ENCODE measurements at places on chromosomes 13 and 19.

DNA sequence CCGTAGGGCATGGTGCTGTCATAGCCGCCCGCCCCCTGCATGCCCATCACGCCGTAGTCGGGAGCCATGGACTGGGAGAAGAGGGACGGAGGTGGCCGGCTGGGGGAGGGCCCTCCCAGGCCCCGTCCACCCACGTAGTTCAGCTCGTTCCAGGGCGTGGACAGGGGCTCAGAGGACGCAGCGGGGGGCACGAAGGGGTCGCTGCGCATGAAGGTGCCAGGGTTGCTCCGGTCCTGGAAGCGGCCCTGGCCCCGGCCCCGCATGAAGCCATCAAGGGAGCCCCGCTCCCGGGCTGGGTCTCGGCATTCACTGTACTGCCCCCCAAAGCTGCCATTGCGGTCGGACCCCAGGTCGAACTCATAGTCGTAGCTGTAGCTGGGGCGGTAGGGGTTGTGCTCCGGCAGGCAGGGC, 6.7 kb downstream of the AKAP8 start:
- DNase-seq: no peak

DNA sequence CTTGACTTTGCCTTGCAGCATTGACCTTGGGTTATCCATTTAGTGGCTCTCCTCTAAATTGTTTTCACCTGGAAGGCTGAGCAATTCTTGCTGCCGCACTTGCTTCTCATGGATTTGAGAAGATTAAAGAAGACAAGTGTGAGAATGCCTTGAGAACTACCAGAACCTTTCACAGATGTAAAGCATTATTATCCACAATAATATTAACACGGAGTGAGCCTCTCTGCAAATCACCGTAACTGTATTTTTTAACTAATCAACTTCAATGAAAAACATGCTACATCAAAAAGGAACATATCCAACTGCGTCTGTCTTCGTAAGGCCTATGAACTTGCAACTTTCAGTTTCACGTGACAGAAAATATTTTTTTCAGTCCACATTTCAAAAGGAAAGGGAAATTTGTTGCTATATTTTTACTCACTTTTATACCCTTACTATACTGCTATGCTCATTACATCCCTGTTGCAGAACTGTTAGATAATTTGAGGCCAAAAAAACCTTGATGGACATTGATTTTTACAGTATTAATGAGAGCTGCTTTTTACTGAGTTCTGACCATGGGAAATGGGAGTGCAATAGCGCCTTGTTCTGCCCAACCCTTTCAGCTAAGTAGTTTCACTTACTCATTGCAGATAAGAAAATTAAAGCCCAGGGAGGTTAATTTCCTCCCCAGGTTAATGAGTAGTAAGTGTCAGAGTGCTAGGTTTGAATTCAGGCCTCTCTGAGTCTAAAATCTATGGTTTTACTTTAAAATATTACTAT, 93.8 kb upstream of the RAP2A start:
- DNase-seq: no peak

GRCh38 chr19:9981406-9982260, 28.7 kb downstream of the COL5A3 start:
- no peak for DNase-seq

- no peak for DNase-seq
Measured at GRCh38 chr19:35689836-35690235, 14.5 kb upstream of the ZBTB32 start.

DNA sequence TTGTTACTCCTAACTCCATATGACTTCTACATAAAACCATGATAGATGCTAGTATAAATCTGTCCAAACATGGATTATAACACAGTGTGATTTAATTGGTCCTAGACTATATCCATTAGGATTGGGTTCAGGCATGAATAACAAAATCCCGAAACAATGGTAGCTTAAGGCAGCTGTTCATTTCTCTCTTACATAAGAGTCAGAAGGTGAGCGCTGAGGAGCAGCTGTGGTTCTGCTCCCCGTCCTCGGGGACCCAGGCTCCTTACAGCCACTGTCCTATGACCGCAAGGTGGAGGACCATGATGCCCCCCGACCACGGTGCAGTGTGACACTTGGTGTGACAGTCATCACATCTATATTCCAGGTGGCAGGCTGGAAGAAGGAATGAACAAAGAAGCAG, 145.8 kb downstream of the SLC7A1 start:
- no peak for DNase-seq

DNA sequence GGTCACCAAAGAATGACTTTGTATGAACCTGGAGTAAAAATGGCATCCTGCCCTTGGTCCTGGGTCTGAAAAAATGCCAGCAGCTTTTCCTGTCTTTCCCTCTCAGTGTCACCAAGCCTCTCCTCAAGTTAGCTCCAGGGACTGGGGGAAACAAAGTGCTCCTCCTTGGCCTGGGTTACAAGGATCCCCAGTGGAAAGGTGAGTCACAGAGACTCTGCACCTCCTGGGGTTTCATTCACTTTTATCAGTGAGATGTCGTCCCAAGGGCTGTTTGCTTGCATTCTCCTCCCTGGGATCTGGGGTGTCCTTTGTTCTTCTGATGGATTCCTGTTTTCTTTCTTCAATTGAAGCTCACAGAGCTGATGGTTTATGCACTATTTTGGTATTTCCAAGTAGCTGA, 93.2 kb upstream of the CSNK1A1L start:
- no peak for DNase-seq

GRCh38 chr19:4844348-4845179, 13.1 kb upstream of the TICAM1 start:
- DNase-seq: no peak

GRCh38 chr19:54955376-54955775, 8.0 kb upstream of the NLRP7 start:
- no peak for DNase-seq

DNA sequence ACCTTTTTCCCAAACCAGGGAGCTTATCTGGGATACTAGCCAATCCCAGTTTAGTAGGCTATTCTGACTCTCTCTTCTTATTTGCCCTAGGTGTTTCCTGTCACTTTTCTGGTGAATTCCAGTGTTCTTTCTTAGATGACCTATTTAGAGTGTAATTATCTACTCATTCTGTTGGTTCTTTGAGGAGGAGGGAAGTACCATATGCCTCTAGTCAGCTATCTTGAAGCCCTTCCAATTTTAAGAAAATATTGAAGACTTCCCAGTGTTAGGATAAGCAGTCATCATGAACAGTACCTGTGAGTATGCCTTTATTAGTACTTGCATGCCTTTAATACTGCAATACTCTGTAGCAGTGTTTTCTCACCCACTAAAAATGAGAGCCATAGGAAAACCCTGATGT, 724.3 kb upstream of the SLITRK1 start:
- no peak for DNase-seq

DNA sequence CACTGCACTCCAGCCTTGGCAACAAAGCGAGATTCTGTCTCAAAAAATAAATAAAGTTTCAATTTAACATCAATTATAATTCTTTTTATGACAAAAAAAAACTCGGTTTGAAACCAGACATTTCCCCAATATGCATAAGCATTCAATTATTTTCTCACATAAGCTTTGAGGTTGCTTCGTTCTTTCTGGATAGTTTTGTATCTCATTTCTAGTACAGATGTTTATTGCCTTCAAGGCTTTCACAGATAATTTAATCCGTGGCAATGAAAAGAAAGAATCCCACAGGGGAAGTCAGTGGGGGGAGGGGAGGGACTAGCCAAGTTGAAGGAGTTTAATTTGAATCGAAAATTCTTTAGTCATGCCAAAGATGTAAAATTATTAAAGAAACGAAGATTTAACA, 29.6 kb upstream of the TSC22D1 start:
- DNase-seq: no peak

DNA sequence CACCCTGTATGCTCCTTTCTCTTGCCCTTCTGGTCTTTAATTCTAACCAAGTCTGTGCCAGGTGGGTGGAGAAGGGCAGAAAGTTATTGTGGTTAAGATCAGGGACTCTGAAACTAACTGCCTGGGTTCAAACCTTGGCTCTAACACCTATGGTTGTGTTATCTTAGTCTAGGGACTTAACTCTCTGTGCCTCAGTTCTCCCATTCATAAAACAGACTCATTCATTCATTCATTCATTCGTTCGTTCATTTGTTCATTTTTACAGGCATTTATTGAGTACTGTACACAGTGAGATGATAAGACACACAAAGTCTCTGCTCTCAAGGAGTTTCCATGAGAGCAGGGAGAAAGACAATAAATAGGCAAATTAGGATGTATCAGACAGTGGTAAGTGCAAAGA, 30.1 kb downstream of the SOX21 start:
- DNase-seq: no peak

- no peak for DNase-seq
Measured at GRCh38 chr13:32228330-32229041, 86.7 kb downstream of the ZAR1L start.

- DNase-seq: no peak
Measured at GRCh38 chr13:43884222-43884621, 4.5 kb downstream of the LACC1 start.

GRCh38 chr19:29404951-29405727, 120.7 kb upstream of the VSTM2B start:
- DNase-seq: no peak

GRCh38 chr19:38433268-38433733, at the start of gene RYR1:
RYR1 (plus strand) TSS chr19:38433691; CDS start chr19:38433830, 139 bp downstream.
- DNase-seq: no peak

DNA sequence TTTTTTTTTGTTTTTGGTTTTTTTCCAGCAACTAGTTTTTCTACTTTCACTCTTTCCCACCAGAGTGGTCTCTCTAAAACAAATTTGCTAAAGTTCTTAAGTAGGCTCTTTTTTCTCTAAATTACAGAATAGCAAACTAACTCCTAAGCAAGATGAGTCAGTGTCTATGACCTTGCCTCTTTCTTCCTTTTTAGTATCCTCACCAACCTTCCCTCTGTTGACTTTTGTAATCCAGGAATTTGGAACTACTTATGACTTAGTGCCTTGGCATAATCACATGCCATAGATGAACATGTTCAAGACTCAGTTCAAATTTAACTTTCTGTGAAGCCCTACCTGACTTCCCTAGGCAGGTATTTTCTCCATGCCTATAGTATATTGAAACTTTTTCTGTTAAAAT, 32.3 kb upstream of the AKAP11 start:
- DNase-seq: no peak

DNA sequence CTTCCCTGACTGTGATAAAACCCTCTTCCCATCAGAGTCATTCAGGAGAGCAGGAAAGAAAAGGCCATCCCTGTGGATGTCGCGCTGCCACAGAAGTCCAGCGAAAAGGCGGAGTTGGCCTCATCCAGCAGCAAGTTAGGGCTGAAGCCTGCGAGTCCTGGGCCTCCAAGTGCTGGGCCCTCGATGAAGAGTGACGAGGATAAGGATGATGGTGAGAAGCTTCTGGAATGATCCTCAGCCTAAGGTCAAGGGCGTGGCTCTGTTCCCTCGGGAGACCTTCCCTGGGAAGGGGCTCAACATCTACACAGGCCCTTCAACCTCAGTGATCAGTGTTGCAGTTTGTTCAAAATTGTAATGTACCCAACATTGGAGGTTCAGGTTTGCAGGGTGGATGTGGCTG, 22.3 kb downstream of the TEX29 start:
- no peak for DNase-seq

GRCh38 chr13:66237411-66238062, 992.6 kb downstream of the PCDH9 start:
- DNase-seq: no peak

- DNase-seq: no peak
Measured at GRCh38 chr13:28548872-28549271, 53.9 kb upstream of the FLT1 start.

- no peak for DNase-seq
Measured at GRCh38 chr13:28442839-28443238, 52.1 kb downstream of the FLT1 start.

- DNase-seq: no peak
Measured at GRCh38 chr19:49403404-49404187, 15.5 kb downstream of the KASH5 start.

- DNase-seq: peak; percentile 1
Measured at GRCh38 chr13:102128216-102128810, 273.5 kb downstream of the FGF14 start.

GRCh38 chr13:86830046-86830445, 841.1 kb upstream of the SLITRK5 start:
- DNase-seq: no peak

- no peak for DNase-seq
Measured at GRCh38 chr13:33276570-33276969, 9.0 kb downstream of the STARD13 start.

DNA sequence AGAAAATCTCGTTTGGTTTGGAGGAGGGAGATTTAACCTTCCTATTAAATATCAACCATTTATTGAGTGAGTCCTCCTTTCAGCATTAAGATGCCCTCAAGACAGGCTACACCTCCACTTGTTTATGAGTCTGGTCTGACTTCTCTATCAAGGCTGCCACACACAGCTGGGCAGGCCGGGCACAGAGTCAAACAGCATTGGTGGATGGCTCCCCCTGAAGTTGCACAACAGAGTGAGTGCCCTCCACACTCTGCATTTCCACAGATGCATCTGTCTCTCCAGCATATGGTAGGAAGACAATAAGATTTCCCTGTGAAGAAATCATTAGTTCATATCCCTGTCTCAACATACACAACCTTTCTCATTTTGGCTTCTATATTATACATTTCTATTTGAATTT, 31.4 kb downstream of the PHF11 start:
- no peak for DNase-seq

- DNase-seq: peak; percentile 37
Measured at GRCh38 chr13:106599875-106600797, 32.2 kb upstream of the ARGLU1 start.

DNA sequence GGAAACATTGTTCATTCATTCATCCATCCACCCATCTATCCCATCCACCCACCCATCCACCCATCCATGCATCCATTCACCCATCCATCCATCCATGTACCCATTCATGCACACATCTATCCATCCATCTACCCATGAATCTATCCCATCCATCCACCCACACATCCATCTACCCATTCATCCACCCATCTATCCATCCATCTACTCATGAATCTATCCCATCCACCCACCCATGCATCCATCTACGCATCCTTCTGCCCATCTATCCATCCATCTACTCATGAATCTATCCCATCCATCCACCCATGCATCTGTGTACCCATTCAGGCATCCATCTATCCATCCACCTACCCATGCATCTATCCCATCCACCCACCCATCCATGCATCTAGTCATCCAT, 51.6 kb upstream of the URI1 start:
- DNase-seq: no peak

DNA sequence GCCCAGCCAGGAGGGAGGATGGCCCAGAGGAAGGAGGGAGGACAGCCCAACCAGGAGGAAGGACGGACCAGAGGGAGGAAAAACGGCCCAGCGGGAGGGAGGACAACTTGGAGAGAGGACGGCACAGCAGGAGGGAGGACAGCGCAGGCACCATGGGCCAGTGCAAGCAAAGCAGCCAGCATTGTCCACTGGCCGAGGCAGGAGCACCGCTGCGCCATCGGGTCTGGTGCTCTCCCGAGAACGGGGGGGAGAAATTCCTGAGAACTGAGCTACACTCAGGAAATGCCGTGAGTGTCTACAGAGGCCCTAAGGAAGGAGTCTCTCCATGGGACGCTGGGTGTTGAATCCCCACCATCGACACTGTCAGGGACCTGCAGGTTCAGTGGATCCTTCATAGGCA, 38.5 kb upstream of the SOX1 start:
- no peak for DNase-seq
